Upper lobe of left lung (tissue), 6 donors: ENCODE measurements at places on chromosomes 2 and 18. TPM values are rescaled to one million over a fixed set of nuclear protein-coding genes. Genes with fewer than 3 reads are reported as not detected.

Gene OTOF
- total RNA-seq: 0.15 TPM

GRCh38 chr2:124911560-124911959 is 886.5 kb downstream of the CNTNAP5 start:
- H3K27ac ChIP-seq: no peak overlapping the region
- H3K36me3 ChIP-seq: no peaks in the 10 kb centered on the region

GRCh38 chr18:63697097-63697660 is 5.6 kb upstream of the SERPINB11 start:
- no peak for DNase-seq
- H3K4me3 ChIP-seq: no peak overlapping the region
- H3K27me3 ChIP-seq: no peaks in the 10 kb centered on the region
- no peak overlapping the region for H3K27ac ChIP-seq
- no peaks in the 10 kb centered on the region for H3K36me3 ChIP-seq
- no peaks in the 10 kb centered on the region for H3K4me1 ChIP-seq

Gene TXNDC2
- not detected for total RNA-seq

Gene KATNAL2
- 12.6 TPM for total RNA-seq

DNA sequence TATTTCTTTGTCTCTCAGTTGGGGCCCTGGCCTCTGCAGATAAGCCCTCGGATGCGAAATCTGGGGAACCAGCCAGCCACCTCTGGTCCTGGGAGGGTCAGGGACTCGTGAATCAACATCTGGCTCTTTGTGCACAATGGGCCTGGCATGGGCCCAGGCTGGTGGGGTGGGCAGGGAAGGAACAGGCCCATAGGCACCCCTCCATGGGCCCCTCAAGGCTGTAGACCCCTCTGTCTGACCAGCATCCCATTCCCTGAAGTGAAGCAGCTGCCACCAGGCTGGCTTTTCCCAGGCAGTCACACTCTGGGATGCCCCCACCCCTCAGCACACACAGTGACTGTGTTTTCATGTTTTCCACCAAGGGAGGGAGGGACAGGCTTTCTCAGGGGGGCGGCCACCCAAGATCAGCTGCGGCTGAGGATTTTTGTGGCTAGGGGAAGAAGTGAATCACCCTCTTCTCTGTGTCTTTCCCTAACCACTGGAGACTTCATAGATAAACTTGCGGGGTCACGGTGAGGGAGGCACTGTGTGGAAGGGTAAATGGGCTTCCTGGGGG is 166.0 kb downstream of the AGAP1 start:
- H3K36me3 ChIP-seq: no peaks in the 10 kb centered on the region
- peak; percentile 49 for DNase-seq
- H3K27ac ChIP-seq: no peak overlapping the region

- no peak overlapping the region for H3K27ac ChIP-seq
- H3K4me3 ChIP-seq: no peak overlapping the region
- H3K4me1 ChIP-seq: peaks cover 6% of the 10 kb centered on the region
Observed at GRCh38 chr2:222362336-222362735, 62.0 kb upstream of the SGPP2 start.

DNA sequence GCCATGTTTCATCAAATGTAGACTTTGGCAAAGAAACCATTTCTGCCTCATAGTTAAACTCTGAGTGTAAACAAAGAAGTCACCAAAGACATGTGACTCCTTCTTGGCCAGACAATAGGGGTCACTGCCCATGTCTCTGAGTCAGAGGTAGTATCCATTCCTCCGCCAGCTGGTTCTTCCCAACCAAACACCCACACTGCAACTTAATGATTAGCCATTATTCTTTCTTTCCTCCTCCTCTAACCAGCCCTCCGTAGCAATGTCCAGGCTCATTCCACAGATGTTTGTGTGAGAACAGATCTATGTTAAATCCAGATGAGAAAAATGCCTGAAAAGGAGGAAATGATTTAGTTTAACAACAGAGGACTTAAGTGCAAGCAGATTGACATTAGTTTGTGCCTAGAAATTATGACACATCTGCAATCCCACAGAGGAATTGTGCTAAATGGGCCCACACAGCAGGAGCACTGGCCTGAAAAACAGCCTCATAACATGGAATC is 127.9 kb upstream of the SH3BP4 start:
- no peaks in the 10 kb centered on the region for H3K36me3 ChIP-seq
- H3K4me3 ChIP-seq: no peak overlapping the region
- H3K27ac ChIP-seq: no peak overlapping the region
- no peaks in the 10 kb centered on the region for H3K27me3 ChIP-seq

Gene ST6GAL2
- total RNA-seq: 2.9 TPM

Gene C2orf92
- 9.5 TPM for total RNA-seq

Gene ASIC4
- 0.34 TPM for total RNA-seq

DNA sequence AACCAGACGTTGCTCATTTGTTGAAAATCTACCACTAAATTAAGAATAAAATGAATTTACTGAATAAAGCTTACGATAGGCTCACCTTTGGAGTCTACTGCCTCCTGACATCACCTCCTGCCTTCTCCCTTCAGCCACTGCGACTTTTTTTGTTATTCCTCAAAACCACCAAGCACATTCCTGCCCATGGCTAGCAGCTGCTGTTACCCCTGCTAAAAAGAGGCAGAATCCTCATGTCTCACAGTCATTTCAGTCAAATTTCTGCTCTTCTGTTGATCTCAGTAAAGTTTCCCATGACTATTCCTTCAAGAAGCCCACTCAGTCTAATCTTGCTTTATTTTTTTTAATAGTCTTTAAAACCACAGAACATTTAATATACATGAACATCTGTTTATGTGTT is 40.8 kb upstream of the ANKRD62 start:
- H3K27me3 ChIP-seq: no peaks in the 10 kb centered on the region
- H3K27ac ChIP-seq: no peak overlapping the region
- no peaks in the 10 kb centered on the region for H3K36me3 ChIP-seq
- no peak overlapping the region for H3K4me3 ChIP-seq
- no peak for DNase-seq

- no peaks in the 10 kb centered on the region for H3K4me1 ChIP-seq
- no peak overlapping the region for H3K27ac ChIP-seq
- DNase-seq: no peak
- no peak overlapping the region for H3K4me3 ChIP-seq
- H3K36me3 ChIP-seq: no peaks in the 10 kb centered on the region
Observed at GRCh38 chr2:21018290-21018689, 25.6 kb downstream of the APOB start.

- no peaks in the 10 kb centered on the region for H3K36me3 ChIP-seq
- peak overlapping the region; percentile 18 for H3K27ac ChIP-seq
- no peaks in the 10 kb centered on the region for H3K27me3 ChIP-seq
- H3K4me1 ChIP-seq: peaks cover 24% of the 10 kb centered on the region
Observed at GRCh38 chr18:48959921-48960920, 9.5 kb upstream of the SMAD7 start.

DNA sequence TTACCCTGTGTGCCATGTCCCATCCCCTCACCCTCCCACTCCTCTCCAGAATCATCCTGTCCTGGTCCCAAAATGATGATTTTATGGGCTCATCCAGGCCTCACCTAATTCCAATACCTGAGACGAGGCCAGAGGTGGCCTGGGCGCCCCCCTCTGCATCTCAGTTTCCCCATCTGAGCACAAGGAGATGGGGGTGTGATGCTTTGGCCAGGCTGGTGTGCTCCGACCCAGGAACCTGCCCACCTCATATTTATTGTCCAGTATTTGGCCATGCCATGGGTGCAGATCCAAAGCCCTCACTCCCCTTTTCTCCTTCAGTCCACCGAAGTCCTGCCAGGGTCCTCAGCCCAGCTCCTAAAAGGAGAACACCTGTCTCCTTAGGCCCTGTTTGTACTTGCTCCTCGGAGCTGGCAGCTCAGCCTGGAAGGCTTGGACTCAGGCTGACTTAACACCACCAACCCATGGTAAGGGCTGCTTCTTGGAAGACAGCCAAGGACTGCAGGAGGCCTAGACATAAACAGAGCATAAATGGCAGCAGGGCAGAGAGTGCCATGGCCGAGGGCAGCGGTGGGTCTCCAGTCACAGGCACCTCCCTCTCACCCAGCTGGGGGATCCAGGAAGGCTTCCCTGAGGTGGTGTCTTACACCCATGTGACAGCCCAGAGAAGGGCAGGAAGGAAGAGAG is 3.6 kb downstream of the TEX51 start:
- no peak overlapping the region for H3K27ac ChIP-seq
- no peaks in the 10 kb centered on the region for H3K4me1 ChIP-seq
- no peak for DNase-seq
- no peak overlapping the region for H3K4me3 ChIP-seq
- no peaks in the 10 kb centered on the region for H3K27me3 ChIP-seq
- no peaks in the 10 kb centered on the region for H3K36me3 ChIP-seq

Gene TMEM182
- total RNA-seq: 3.0 TPM

GRCh38 chr2:241083091-241083415 is 19.0 kb downstream of the MTERF4 start:
- H3K36me3 ChIP-seq: peaks cover 4% of the 10 kb centered on the region
- H3K27me3 ChIP-seq: no peaks in the 10 kb centered on the region

Gene TMBIM1
- 112 TPM for total RNA-seq

- H3K27ac ChIP-seq: no peak overlapping the region
- no peaks in the 10 kb centered on the region for H3K4me1 ChIP-seq
Observed at GRCh38 chr18:64474773-64475172, 325.9 kb upstream of the LINC00305 start.

GRCh38 chr2:96099861-96100798 is 16.2 kb downstream of the ADRA2B start:
- no peaks in the 10 kb centered on the region for H3K36me3 ChIP-seq
- H3K4me3 ChIP-seq: no peak overlapping the region
- peak; percentile 10 for DNase-seq
- no peak overlapping the region for H3K27ac ChIP-seq

- no peaks in the 10 kb centered on the region for H3K36me3 ChIP-seq
- no peak overlapping the region for H3K4me3 ChIP-seq
- H3K27ac ChIP-seq: no peak overlapping the region
- no peaks in the 10 kb centered on the region for H3K27me3 ChIP-seq
Observed at GRCh38 chr2:15548974-15549373, 12.2 kb downstream of the NBAS start.

DNA sequence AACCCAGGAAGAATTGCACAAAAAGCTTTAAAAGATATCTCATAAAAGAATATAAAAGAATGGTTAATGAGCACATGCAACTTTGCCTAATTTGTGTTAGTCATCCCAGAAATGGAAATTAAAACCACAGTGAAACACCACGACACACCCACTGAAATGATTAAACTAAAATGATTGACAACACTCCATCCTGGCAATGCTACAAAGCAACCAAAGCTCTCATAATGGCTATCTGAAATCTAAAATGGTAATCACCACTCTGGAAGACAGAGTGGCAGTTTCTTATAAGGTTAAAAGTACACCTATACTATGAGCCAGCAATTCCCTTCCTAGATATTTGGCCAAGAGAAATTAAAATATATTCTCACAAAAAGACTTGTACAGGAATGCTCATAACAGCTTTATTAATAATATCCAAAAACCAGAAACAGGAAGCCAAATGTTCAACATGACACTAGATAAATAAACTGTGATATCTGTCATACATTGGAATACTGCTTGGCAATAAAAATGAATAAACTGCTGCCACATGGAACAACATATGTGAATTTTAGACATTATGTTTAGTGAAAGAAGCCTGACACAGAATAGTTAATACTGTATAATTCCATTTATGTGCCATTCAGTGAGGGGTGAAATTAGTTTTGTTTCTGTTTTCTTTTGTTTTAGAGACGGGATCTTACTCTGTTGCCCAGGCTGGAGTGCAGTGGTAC is 105.3 kb upstream of the BCL2L11 start:
- H3K27me3 ChIP-seq: no peaks in the 10 kb centered on the region
- H3K4me3 ChIP-seq: no peak overlapping the region
- H3K36me3 ChIP-seq: no peaks in the 10 kb centered on the region

DNA sequence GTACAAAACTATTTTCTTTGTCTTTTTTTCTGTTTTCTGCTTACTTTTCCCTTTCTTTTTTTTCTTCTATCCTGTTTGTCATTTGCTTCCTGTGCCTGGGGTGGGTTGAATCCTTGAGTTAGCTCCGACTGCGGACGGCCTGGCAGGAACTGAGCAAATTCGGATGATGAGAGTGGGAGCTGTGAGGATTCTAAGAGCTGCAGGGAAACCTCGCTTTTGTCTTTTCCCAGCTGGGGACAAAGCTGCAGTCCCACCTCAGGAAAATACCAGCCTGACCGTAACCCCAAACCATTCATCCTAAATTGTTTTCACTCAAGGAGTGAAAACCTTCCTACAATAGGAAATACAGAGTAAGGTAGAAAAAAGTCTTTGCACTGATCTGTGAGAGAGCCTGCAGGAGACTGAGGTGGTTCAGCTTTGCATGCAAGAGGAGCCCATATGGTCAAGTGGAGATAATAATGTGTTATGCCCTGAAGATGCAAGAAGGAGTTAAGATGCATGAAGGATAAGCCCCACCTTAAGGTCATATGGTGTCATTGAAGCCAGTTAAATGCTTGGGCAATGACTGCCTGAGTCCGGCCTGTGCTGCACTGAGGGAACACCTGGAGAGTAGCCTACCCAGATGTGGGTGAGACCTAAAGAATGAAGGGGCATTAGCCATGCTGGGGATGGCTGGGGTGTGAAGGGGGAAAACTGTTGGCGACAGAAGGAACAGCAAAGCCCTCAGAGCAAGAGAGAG is 31.7 kb upstream of the ARL4C start:
- H3K27ac ChIP-seq: no peak overlapping the region
- DNase-seq: no peak
- H3K4me3 ChIP-seq: no peak overlapping the region

- no peak for DNase-seq
- H3K4me1 ChIP-seq: peaks cover 18% of the 10 kb centered on the region
- H3K36me3 ChIP-seq: no peaks in the 10 kb centered on the region
- no peaks in the 10 kb centered on the region for H3K27me3 ChIP-seq
- peak overlapping the region; percentile 19 for H3K27ac ChIP-seq
Observed at GRCh38 chr2:120293096-120294007, 40.7 kb downstream of the RALB start.

DNA sequence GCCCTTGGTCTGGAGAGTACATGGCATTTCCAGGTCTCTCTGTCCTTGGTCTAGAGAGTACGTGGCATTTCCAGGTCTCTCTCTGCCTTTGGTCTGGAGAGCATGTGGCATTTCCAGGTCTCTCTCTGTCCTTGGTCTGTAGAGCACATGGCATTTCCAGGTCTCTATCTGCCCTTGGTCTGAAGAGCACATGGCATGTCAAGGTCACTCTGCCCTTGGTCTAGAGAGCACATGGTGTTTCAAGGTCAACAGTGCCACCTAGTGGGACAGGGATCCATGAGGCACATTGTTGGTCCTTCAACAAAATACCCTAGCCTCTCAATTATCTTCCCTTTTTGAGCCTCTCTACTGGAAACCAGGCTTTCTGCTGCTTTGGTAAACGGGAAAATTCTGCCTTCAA is 250.2 kb downstream of the OTX1 start:
- no peak for DNase-seq
- no peak overlapping the region for H3K4me3 ChIP-seq
- no peaks in the 10 kb centered on the region for H3K27me3 ChIP-seq
- H3K36me3 ChIP-seq: no peaks in the 10 kb centered on the region
- no peaks in the 10 kb centered on the region for H3K4me1 ChIP-seq

Gene ANO7
- total RNA-seq: 1.3 TPM

- no peak overlapping the region for H3K4me3 ChIP-seq
- no peak for DNase-seq
- H3K27me3 ChIP-seq: no peaks in the 10 kb centered on the region
- H3K36me3 ChIP-seq: no peaks in the 10 kb centered on the region
- H3K4me1 ChIP-seq: peaks cover 11% of the 10 kb centered on the region
- no peak overlapping the region for H3K27ac ChIP-seq
Observed at GRCh38 chr2:134173338-134174016, 80.4 kb upstream of the MGAT5 start.

GRCh38 chr2:170314744-170315447 is 136.9 kb downstream of the MYO3B start:
- no peaks in the 10 kb centered on the region for H3K36me3 ChIP-seq
- no peaks in the 10 kb centered on the region for H3K4me1 ChIP-seq
- no peak for DNase-seq
- no peaks in the 10 kb centered on the region for H3K27me3 ChIP-seq
- no peak overlapping the region for H3K4me3 ChIP-seq
